GM19239 (cell line): ENCODE measurements at places on chromosomes 6 and 20.

DNA sequence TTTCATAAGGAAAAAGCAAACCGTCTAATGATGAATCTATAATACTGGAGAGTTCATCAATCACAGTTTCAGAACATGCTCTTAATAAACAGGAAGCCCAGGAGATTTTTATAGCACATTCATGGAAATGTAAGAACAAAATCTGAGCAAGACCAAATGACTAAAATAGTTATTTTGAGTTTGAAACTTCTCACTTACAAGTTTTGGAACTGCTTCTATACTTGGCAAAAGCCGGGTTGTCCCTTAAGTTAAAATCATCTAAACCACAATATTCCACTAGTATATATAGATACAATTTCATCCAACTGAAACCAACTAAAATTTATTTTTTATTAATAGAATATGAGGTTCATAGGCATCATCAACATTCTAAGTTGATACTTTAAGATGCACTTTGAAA is 268.2 kb downstream of the PHACTR1 start:
- DNase-seq: no peak

DNA sequence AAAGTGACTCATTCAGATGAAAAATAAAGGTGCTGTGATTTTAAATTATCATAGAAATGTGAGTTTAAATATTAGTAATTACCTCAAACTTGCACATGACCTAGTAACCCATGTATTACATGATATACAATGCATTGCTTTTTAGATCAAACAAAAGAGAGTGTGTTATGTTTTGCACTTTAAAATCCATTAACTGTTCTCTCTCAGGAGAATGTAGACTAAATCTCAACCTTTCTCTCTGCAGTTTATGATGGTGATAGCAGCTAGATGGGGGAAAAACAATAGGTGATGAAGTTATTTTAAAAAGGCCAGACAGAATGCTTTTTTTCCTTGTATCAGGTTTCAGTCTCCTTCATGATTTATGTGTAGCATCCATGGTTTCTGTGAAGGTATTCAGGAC is 404.4 kb upstream of the RNF217 start:
- no peak for DNase-seq

GRCh38 chr6:7134999-7135745 is 27.4 kb downstream of the RREB1 start:
- DNase-seq: no peak

GRCh38 chr20:62424249-62425107 is 2.9 kb downstream of the RBBP8NL start:
- DNase-seq: no peak

GRCh38 chr20:49392745-49393144 is 89.7 kb downstream of the KCNB1 start:
- no peak for DNase-seq

- DNase-seq: no peak
Measured at GRCh38 chr20:44014807-44015732, 100.4 kb downstream of the TOX2 start.

GRCh38 chr6:107118976-107119375 is 3.7 kb upstream of the BEND3 start:
- no peak for DNase-seq

DNA sequence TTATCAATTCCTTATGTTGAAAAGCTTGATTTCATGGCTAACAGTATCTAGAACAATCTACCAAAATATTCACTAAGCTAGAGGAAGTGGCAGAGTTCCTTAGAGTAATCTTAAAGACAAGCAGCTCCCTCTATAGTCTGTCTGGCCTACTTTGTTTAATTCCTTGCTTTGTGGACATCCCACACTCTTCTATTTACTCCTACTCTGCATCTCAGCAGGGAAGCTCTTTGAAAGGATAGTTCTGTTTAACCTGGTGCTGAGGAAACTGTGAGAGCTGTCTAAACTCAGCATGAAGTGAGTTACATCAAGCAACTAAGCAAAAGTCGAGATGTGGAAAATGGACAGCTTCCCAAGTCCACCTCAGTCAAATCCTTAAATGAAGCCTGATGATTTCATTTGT is 4.3 kb downstream of the REV3L start:
- DNase-seq: no peak

- no peak for DNase-seq
Measured at GRCh38 chr20:44113618-44114376, 73.2 kb downstream of the JPH2 start.

DNA sequence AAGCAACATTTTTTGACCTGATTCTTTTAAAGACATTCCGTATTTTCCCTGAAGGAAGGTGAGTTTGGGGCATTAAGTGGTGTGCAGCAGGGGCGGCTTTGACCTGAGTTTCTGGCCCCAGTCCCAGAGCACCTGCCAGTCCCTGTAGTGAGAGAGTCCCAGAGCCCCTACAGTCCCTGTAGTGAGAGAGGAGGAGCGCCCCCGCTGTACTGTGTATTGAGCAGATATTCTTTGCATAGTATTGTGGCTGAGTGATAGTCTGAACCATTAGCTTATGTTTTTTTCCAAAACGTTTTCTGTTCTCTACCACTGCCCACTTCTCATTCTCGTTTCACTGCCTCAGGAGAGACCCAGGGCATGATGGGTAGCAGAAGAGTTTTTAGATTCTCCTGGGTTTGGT is 17.2 kb upstream of the SH3BGRL2 start:
- DNase-seq: no peak

DNA sequence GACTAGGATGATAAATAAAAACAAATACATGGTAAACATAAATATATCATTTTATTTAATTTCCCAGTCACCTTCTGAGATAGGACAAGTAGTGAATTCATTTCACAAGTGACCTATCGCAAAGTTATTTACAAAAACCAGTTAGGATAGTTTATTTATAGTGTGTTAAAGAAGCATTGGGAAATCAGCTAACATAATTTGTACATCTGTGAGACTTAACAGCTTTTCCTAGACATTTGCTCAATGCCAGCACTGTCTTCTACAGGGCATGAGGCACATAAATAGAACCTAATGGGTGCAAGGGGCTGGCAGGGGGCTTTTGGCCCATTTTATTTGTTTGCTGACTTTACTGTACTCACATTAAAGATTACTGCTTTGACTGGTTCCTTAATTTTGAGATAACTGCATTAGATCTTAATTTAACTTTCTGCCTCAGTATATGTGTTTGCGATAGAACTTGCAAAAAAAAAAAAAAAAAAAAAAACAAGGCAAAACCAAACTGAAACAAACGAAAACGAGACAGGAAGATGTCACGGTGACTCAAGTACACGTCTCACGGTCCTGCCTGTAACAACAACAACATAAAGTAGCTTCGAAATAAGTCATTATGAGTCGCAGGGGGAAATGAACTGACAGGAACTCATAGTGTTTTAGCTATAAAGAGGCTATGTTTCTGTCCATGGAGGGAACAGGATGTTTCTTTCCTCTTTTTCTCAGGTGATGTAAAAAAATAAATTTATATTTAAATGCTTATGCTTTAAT is 133.7 kb upstream of the GMDS start:
- DNase-seq: no peak

DNA sequence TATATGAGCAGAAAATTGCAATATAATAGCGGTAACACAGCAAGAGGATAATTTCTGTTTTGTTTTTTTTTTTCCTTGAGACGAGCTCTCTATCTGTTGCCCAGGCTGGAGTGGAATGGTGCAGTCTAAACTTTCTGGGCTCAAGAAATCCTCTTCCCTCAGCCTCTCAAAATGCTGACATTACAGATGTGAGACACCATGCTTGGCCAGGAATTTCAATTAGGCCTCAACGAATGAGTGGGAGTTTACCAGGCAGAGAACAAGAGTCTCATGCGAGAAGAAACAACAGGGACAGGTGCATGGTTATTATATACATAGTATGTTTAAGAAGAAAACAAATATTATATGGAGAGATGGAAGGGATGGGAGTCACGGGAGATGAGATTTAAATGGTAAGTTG is 111.4 kb downstream of the ATXN1 start:
- no peak for DNase-seq

DNA sequence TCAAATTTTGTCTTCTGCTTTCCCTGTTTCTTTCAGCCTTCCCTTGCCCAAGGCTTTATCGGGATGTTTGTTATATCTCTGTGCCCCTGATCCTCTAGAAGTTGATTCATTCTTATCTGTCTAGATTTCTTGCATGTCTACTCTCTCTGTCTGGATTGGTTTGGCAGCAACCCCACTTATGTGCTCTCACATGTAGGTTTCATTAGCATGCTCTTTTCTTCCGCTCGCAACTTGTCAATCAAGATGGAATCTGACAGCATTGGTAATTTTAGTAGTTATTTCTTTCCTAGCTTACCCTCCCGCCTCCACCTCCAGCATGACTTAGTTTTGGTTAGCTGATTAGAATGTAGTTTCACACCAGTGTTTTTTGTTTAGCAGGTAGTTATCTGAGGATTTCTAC is 39.3 kb downstream of the LRRC1 start:
- no peak for DNase-seq

DNA sequence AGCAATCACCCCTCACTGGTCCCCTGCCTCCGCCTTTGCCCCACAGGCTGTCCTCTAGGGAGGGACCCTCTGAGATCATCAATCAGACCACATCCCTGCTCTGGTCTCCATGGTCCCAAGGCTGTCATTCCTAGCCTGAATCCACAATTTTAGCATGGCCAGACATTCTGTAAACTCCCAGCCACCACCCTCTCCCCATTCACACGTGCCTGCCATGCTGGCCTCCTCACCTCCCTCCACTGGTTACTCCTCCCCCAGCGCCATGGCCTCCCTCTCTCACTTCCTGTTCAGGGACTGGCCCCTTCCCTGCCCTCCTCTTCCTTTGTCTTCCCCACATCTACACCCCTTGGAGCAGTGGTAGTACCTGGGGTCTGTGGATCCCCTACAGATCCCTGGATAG is 150.7 kb upstream of the MLN start:
- DNase-seq: no peak

DNA sequence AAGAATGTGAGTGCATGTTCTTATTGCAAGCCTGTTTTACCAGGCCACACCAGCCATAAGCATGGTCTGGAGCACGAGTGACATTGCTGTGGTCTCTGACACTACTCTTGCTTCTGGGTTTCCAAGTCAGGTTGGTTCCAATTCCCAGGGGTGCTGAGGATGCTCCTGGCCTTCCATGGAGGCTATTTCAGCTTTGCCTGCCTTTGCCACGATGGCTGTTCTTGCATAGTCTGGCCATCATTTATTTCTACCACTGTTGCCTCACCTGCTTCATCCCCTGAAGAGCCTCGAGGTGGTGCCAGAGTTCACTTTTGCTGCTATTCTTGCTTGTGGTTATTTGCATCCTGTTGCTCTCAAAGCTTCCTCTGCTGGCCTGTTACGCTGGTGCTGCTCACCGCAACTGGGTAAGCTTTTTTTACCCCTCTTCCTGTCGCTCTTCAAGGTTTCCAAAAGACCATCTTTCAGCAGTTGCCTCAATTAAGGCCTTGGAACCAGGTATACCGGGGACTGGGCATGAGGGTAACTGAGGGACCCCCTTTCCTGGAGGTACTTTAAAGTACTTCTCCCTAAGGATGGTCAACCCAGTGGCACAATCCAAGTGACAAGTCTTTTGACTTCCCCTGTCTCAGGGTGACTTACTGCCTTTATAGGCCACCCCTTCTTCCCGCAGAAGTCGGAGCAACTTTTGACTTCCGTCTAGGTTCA is 64.5 kb downstream of the AKAP7 start:
- DNase-seq: peak; percentile 66

GRCh38 chr6:146111881-146112450 is 83.1 kb downstream of the GRM1 start:
- no peak for DNase-seq

- DNase-seq: no peak
Measured at GRCh38 chr6:115909923-115910546, 150.7 kb downstream of the FRK start.

GRCh38 chr6:20826378-20826777 is 292.1 kb downstream of the CDKAL1 start:
- no peak for DNase-seq

GRCh38 chr6:119442776-119443184 is 93.2 kb upstream of the MAN1A1 start:
- DNase-seq: no peak

DNA sequence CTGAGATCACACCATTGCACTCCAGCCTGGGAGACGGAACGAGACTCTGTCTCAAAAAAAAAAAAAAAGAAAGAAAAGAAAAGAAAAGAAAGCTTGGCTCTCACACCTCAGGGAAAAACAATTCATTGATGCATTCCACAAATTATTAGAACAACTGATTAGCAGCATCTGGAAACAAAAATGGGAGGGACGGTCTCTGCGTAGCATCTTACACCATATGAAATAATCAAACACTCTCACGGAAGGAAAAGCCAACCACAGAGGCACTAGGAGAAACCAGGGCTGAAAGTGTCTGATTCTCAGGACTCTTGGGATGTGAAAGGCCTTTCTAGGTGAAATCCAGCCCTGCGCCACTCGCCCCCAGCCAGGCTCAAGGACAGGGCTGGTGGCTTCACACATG is 2.3 kb upstream of the HELZ2 start:
- DNase-seq: no peak

DNA sequence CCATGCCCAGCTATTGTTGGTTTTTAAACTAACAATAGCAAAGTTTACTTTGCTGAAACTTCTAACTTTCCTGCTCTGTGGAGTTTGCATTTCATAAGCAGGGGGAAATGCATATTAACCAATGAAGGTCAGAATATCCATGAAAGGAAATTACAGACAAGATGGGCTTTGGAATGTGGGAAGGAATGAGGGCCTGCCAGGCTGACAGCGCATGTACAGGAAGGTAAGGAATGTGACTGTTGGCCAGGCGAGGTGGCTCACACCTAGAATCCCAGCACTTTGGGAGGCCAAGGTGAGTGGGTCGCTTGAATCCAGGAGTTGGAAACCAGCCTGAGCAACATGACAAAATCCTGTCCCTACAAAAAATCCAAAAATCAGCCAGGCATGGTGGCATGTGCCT is 49.6 kb downstream of the CDK5RAP1 start:
- no peak for DNase-seq

DNA sequence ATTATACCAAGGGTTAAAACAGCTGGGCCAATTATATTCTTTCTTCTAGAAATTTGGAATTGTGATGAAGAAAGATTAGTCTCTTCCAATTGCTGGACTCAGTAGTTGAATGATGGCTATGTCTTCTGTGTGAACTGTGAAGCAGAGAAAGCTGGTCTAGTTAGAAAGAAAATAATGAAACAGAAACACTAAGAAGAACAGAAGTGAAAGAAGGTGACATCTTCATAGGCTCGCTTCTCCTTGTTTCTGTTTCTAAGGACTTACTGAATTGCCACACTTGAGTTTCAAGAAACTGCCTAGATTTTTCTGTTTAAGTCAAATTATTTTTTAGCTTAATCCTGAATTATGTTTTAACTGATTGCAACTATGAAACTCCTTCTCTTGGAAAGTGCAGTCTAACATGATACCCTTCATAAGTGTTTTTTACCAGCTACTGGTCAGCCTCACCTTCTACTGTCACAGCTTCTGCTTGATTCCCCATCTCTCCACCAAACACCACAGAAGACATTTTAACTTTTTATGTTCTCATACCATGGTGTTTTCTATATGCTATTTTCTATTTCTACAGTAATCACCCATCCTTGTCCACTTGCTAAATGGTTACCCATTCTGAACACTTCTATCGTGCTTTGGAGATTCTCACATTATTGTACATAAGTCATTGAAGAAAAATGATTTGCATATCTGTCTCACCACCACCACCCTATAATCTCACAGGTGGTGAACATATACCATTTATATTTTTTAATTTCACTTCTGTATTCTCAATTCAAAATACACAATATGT is 268.8 kb downstream of the GRIK2 start:
- no peak for DNase-seq

GRCh38 chr20:24831232-24831631 is 117.8 kb upstream of the CST7 start:
- no peak for DNase-seq

GRCh38 chr6:93562582-93562981 is 143.2 kb upstream of the EPHA7 start:
- DNase-seq: no peak

GRCh38 chr6:37622646-37623071 is 75.0 kb downstream of the MDGA1 start:
- DNase-seq: no peak
